ENCODE measurements at places on chromosomes 2 and 18. TPM values are rescaled to one million over a fixed set of nuclear protein-coding genes. Genes with fewer than 3 reads are reported as not detected.

Gene SNTG2
- 8.7 TPM for total RNA-seq

DNA sequence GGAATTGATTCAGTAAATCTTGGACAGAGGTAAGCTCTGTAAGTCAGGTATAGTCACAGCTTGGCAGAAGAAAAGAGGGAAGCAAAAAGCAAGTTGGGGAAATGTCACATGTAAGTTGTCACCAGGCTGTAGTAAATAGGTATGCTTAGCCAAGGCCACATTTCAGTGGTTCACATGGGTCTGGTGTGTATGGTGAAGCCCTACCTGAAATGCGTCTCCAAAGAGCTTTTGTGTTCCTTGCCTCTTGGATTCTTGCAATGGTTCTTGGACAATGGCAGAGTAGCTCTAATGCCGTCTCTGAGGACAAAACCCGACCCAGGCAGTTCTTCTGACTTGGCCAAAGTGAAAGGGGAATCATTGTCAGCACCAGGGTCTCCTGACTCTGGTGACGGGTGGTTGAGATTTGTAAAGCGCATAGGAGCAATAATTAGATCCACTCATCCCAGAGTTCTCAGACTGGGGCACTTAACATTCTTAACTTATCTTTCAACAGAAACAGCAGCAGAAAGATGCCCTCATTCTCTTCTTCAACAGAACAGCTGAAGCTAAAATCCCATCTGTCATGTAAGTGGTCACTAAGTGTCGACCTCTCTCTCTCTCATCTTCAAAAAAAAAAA lies 34.4 kb upstream of the RPL37A start:
- no peak overlapping the region for H3K27ac ChIP-seq
- no peak overlapping the region for H3K4me3 ChIP-seq
- H3K4me1 ChIP-seq = no peaks in the 10 kb centered on the region

- H3K27ac ChIP-seq = no peak overlapping the region
- H3K27me3 ChIP-seq = no peaks in the 10 kb centered on the region
- H3K4me3 ChIP-seq = no peak overlapping the region
Measured at GRCh38 chr2:32250290-32250689, 14.4 kb downstream of the NLRC4 start.

DNA sequence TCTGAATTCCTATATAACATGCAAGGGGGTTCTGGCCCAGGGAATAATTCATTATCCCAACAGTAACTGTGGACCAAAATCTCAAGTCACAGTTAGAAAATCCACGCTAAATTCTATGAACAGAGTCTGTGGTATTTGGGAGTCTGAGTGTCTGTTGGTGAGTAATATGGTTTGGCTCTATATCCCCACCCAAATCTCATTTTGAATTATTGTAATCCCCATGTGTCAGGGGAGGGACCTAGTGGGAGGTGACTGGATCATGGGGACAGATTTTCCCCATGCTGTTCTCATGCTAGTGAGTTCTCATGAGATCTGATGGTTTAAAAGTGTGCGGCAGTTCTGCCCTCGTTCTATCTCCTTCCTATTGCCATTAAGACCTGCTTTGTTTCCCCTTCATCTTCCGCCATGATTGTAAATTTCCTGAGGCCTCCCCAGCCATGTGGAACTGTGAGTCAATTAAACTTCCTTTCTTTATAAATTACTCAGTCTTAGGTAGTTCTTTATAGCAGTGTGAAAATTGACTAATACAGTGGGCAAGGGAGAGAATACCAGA lies 68.3 kb downstream of the NBAS start:
- H3K4me1 ChIP-seq = no peaks in the 10 kb centered on the region
- no peak for DNase-seq
- no peak overlapping the region for H3K4me3 ChIP-seq
- peaks cover 11% of the 10 kb centered on the region for H3K36me3 ChIP-seq
- H3K27me3 ChIP-seq = no peaks in the 10 kb centered on the region
- H3K27ac ChIP-seq = no peak overlapping the region

Gene GPR75
- total RNA-seq = 2.3 TPM

DNA sequence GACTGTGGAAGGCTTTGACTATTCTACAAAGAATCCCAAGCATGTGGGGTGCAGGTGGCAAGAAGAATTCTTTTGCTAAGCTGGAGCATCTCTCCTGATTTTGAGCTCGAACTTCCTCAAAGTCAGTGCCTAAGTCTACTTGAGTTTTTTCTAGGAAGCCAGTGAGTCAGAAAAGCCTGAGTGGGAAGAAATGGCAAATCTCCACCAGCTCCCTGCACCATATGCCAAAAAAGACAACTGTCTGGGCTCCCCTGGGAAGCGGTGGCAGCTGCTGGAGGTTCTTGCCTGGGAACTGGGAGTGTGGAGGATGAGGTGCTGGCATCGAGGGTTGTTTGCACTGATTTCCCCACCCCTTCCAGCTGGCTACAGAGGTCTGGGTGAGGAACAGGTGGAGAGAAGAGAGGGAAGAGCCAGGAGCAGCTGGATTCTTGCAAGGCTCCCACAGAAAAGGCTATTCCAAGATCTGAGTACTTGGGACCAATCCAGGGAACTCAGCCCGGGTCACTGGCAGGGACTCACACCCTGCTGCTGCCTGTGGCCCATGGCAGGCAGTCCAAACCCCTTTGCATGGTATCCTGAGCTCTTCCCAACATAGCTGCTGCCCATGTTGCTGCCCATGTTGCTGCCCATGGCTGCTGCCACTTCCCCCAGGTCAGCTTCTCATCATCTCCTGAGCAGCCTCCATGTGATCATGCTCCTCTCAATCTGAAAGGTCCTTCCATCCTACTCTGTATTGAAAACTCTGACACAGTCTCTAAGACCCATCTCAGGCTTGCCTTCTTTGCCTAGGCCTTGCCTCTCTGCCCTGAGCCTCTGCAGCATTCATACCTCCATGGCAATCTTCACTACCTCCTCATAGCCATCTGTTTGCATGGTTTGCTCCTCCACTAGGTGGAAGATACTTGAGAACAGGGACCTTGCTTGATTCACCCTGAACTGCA lies 128.3 kb upstream of the SPATS2L start:
- H3K27me3 ChIP-seq = no peaks in the 10 kb centered on the region
- H3K4me1 ChIP-seq = no peaks in the 10 kb centered on the region
- H3K27ac ChIP-seq = no peak overlapping the region
- H3K36me3 ChIP-seq = no peaks in the 10 kb centered on the region

DNA sequence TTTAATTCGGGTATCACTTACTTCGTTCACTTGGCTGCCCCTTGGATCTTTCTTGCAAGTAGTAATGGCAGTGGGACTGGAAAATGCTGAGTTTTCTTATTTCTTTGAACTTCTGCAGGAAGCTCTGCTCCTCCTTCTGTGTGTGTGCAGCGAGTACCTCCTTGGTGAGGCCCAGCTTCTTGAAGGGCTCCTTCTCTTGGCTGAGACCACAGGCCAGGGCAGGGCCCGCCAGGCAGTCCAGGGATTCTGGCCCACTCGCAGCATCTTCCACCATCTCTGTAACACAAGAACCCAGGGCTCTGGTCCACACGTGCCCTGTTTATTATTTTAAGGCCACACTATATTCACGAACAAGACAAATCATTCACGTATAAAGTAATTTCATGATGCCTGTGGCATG lies 15.8 kb upstream of the HES6 start:
- H3K27ac ChIP-seq = no peak overlapping the region
- H3K4me3 ChIP-seq = no peak overlapping the region
- DNase-seq = no peak
- H3K27me3 ChIP-seq = no peaks in the 10 kb centered on the region

DNA sequence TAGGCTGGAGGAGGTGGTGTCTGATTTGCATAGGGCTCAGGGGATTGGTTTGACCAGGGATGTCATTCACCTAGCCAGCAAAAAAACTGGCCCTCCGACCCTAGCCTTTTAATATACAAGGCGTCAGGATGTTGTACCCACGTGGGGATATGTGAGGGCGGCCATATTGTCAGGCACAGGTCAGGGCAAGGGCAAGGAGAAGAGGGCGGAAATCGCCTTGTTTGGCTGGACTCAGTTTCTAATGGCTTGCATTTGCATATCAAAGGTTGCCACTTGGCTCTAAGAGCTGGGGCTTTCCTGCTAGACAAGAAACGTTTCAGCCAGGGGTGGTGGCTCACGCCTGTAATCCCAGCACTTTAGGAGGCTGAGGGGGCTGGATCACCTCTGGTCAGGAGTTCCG lies 24.9 kb upstream of the PDCL3 start:
- no peak for DNase-seq
- H3K4me3 ChIP-seq = no peak overlapping the region
- no peak overlapping the region for H3K27ac ChIP-seq
- H3K27me3 ChIP-seq = no peaks in the 10 kb centered on the region

Gene MOGAT1
- total RNA-seq = not detected

DNA sequence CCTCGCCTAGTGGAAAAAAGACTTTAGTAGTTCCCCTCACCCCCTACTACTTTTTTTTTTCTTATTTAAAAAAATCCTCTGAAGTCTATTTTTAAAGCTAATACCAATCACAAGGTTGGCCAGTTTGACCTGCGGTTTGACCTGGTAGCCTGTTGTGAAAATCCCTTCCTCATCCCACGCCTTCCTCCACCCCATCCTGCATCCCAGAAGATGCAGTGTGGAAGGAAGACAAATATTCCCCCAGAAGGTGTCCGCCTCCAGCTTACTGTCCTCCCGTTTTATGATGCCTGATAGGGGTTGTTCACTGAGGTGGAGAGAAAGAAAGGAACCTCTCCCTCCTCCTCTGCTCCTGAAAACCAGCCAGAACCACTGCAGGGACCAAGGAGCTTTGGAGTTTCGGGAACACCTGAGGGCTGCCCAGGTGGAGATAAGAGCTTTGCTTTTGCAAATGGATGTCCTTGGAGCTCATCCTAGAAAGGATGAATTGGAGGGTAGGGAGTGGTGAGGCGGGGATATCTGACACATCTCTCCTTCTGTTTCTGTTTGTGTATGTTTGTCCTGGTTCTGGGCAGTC lies 909 bp downstream of the ATP6V1C2 start:
- peaks cover 59% of the 10 kb centered on the region for H3K27me3 ChIP-seq
- DNase-seq = no peak

All from SJSA1 (cell line).